ENCODE measurements at places on chromosomes 6 and 20.

DNA sequence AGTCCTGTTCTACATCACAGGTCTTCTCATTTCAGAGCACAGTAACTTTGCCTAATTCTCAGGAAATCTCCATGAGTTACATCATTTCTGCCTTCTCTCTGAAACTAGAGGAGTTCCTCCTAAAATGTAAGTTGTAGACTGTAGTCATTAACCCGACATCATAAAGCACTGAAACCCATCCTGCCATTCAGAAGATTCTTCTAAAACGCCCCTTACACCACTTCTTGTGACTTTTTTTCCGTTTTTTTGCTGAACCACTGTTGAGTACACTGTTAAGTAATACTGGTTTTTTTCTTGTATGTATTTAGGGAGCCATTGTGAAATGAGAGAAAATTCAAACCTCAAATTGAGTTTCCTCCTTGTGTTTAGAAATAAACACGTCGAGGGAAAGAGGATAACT is 117.3 kb downstream of the MAP3K4 start:
- no peak for DNase-seq

DNA sequence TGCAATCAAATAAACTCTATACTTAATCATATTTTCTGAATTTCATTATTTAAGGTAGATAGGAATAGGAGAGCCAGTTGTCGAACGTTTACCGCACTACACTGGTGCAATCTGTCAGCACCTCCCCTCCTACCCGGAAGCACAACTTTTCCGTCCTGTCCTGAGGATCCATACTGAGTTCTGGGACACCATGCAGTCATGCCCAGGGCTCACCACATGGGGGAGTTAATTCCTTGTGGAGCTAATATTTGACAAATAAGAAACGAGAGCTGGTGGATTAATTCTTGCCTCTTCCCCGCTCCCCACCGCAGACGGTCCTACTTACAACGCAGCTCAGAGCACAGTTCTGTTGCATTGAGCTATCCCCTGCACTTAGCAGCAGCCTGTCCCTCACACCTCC is 107.7 kb upstream of the RALGAPA2 start:
- no peak for DNase-seq

- no peak for DNase-seq
Observed at GRCh38 chr20:48336597-48336996, 491.2 kb downstream of the PREX1 start.

DNA sequence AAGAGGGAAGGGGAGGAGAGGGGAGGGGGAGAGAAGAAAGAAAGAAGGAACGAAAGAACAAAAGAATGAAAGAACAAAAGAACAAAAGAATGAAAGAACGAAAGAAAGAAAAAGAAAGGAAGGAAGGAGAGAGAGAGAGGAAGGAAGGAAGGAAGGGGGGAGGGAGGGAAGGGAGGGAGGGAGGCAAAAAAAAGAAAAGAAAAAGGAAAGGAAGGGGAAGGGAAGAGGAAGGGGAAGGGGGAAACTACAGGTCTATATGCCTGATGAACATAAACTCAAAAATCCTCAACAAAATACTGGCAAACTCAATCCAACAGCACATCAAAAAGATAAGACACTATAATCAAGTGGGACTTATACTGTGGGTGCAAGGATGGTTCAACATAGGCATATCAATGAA is 13.7 kb upstream of the LGSN start:
- no peak for DNase-seq

GRCh38 chr6:163777716-163778115 is 363.2 kb downstream of the QKI start:
- DNase-seq: no peak

DNA sequence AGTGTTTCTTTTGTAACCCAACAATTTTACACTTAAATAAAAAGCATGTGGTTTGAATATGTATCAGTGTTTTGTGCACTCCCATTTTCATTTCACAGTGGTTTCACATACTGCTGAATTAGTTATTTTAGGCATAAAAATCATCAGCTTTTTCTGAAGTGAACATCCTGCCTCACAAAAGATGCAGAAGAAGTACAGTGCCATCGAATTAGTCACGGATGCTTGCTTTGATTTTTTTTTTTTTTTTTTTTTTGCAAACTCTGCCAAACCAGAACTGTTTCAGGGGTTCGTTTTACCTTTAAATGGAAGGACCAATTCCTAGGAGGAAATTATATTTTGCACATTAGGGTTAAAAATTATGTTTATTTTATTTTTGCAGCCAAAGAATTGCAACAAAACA is 158.6 kb downstream of the RPS12 start:
- DNase-seq: no peak

GRCh38 chr6:157012355-157012754 is 235.2 kb downstream of the ARID1B start:
- no peak for DNase-seq

DNA sequence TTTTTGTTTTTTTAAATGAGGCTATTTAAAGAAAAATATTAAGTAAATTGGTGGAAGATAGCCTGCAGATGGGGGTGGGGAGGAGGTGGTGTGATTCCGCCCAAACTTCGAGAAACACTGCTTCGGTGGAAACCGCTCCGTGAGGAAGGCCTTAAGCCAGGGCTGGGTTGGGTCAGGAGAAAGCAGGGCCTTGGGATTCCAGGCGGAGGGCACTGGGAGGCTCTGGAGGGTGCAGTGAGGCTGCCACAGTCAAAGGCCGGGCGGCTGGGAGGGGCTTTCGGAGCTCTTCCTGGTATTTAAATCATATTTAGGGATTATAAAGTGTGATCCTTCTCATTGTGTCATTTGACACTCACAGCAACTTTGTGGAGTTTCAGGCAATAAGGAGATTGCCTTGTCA is 22.2 kb upstream of the SCRT2 start:
- DNase-seq: no peak

DNA sequence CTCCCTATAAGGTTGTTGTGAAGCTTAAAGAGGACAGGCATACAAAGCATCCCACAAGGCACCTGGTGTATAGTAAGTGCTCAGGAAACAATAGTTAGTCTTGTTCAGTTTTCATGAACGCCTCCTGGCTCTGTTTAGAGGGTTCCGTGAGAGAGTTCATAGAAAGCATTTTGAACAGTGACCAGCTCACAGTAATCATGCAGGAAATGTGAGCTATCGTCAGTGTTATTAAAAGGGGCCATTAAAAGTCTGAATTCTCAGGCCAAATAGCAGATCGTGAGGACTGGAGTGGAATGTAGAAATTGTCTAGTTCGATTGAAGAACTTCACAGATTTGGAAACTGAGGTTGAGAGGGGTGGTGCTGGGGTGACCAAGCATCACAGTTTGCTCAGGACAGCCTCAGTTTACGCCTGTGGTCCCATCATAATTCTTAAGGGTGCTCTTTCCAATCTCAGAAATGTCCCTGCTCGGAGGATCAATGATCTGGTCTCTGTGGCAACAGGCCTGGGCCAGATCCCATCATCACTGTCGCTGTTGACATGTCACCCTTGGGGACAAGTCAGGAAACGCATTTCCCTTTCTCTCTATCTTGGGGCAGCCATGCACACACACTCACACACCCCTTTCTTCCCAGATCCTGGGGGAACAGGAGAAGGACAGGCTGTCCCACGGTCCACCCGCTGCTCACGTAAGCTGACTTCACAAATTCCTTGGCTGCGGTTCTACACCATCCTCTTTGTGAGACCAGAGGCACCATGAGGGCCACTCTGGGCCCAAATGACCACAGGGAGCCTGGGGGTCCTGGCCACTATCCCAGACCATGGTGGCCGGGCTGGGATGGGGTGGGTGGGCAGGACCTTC is 7.2 kb downstream of the TGM2 start:
- DNase-seq: no peak

DNA sequence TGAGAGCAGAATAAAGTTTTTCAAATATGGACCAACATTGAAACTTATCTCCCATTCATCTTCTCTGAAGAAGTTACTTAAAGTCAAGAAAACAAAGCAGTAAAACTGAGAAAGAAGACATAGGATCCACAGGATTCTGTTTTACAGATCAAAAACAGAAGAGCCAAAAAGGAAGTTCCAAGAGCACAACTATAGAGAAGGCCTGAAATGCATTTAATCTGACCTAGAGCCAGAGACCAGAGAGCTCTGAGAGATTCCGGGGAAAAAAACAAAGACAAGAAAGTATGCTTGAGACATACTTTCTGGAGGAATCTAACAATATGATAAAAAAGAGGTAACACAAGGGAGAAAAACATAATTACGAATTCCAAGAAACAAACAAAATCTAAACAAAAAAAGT is 26.1 kb downstream of the SRPK1 start:
- no peak for DNase-seq

GRCh38 chr6:147503587-147503986 is 4.9 kb upstream of the SAMD5 start:
- no peak for DNase-seq

DNA sequence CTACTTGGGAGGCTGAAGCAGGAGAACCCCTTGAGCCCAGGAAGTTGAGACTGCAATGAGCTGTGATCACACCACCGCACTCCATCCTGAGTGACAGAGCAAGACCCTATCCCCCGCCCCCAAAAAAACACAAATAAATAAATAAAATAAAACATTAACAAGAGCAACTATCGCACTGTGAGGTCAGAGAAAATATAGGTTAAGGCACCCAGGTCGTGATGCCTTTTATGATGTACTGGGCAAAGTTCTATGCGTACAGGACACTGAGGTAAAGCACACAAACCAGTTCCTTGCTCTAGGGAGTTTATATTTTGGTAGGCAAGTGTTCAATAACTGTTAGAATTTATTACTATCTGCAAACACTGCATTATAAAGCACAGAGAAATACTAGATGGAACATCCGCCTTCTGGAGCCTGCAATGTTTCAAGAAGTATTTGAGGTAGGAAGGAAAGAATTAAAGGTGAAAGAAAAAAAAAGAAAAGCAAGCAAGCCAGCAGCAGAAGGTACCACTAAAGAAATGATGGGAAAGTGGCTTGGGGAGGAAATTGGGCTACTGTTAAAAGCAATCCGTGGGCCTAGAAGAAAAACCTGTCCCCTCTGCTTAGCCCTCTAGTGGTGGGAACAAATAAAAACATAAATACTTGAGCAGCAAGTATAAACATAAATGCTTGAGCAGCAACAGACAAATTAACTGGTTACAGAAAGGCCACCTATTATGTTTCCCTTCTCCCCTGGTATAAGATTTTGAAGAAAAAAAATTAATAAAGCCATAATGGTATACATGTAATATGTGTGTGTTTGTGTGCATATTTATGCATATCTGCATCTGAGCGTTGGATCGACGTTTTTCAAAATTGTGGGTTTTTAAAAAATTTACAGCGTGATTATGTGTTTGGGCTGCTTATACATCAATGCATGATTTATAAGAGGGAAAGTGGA is 128.0 kb downstream of the PHACTR1 start:
- no peak for DNase-seq

DNA sequence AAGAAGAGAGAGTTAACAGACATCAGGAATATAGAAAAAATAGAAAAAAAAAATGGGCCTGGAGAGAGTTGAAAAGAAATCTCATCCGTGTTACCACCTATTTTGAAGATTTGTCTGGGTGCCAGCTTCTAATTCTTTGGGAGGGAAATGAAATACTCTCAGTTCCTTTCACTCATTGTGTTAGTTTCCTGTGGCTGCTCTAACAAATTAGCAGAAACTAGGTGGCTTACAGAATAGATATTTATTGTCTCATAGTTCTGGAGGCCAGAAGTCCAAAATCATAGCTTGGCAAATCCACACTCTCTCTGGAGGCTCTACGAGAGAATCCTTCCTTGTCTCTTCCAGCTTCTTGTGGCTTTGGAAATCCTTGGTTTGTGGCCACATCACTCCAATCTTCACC is 225.1 kb upstream of the BTBD3 start:
- DNase-seq: no peak

- DNase-seq: no peak
Observed at GRCh38 chr6:144110210-144110609, 14.8 kb upstream of the SF3B5 start.

GRCh38 chr6:41581381-41581991 is 35.3 kb downstream of the FOXP4 start:
- no peak for DNase-seq

GRCh38 chr6:27156874-27157458 is 90.5 kb upstream of the PRSS16 start:
- DNase-seq: no peak

DNA sequence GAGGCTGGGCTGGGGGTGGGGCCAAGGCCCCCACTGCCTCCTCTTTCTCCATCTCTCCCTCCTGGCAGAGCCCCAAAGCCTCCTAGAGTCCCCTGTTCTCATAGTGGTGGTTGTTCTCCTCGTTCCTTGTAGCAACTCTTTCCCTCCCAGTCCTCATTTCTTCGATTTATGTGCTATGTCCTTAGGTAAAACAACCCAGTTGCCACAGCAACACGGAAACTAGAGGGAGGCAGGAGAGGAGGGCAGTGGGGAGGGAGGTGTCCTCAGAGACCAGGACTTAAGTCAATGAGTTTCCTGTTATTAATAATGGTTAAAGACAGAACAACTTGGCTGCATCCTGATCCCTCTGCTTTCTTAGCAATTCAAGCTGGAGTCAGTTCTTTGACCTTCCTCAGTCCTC is 161.0 kb downstream of the INSM1 start:
- no peak for DNase-seq

DNA sequence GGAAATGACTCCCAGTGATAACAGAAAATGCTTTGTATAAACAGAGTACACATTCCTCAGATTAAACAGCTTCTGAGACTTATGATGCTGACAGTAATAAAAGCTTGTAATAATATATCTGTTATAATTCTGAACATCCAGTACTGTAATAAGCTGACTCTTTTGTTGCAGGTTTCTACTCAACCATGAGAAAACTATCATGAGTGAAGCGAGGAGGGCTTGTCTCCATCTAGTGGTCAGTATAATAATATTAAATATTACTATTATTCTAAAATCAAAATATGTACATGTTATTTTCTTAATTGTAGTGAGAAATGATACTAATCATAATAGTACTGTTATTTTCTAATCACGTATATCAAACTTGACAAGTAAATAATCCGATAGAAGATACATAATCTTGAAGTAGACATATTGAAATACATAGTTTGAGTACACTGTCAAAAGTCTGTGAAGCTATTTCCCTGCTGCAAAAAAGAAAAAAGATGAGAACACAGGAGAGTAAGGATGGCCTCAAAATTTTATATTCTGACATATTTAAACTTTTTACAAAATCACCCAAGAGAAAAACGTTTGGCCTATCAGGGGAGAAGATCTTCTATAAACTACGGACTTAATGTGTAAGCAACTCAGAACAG is 183.1 kb downstream of the MOXD1 start:
- DNase-seq: no peak

- DNase-seq: no peak
Observed at GRCh38 chr6:122012578-122012977, 386.9 kb upstream of the HSF2 start.

DNA sequence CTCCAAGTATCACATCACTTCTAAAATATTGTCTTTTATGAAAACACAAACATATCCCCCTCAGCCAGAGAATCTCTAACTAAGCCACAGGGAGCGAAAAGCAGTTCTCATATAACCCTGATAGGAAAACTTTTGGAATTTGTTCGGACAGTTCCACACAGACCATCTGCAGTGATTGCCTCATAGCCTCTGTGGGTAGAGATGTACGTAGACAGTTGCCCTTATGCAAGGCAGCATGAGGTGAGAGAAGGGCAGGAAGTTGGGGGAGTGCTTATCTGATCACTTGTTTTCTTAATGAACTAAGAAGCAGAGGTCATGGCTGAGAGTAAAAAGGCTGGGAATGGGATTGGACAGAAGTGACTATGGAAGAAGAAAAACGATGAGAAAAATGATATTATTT is 39.6 kb downstream of the SLC23A2 start:
- DNase-seq: no peak

Data from cerebellar nuclear complex (tissue), 1 donor.